ENCODE measurements at places on chromosomes 3 and 15.

DNA sequence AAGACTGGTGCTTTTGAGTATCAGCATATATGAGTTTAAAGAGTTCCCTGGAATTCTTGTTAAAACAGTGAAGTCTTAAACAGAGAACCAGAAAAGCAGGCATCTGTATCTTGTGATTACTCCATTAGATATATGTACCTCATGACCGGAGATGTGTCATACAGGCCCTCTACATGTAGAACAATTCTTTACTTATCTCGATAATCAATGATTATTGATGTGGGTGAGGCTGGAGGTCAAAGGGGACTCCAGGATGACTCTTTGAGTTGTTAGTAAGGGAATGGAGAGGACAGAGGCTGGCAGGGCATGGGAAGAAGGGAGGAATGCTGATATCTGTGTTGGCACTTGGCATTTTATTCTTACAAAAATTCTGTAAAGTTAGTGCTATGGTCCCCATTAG is 155.7 kb downstream of the GAP43 start:
- no peak for DNase-seq

DNA sequence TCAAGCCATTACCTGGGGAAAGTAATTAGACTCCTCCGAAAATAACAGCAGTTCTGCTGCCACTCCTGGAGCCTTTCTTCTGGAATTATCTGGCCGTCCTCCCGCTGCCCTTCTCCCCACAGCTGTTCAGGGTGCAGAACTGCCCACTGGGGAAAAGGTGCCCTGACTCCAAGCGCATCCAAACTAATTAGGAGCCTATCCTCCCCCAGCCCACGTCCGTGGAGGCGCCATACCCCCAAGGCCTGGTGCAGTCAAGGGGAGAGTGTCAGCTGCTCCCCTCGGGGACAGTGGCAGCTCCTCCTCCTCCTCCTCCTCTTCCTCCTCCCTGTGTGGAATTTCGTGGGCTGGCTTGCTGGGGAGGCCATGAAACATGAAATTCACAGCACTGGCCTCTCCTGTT is 177.2 kb downstream of the XXYLT1 start:
- no peak for DNase-seq

- DNase-seq: peak; percentile 28
Measured at GRCh38 chr3:143070977-143071551, 48.5 kb upstream of the CHST2 start.

GRCh38 chr15:63440265-63440648 is 58.6 kb upstream of the CA12 start:
- DNase-seq: no peak

DNA sequence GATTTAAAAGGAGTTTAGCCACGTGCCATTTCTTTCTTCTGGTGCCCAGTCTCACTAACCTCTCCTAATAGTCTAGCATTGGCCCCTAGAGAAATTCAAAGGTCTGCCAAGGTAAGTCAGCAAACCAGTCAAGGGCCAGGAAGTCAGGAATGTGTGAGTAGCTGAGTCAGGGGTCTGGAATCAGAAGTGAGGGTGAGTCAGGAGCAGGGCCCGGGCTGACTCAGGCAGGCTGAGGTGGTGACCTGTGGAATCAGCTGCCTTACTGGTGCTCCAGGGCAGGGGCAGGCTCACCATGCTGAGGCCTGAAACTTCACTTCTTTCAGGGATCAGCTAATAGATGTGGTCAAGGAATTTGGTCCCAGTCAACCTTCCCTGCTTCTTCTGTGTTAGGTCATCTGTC is 105.8 kb upstream of the MYZAP start:
- DNase-seq: no peak

DNA sequence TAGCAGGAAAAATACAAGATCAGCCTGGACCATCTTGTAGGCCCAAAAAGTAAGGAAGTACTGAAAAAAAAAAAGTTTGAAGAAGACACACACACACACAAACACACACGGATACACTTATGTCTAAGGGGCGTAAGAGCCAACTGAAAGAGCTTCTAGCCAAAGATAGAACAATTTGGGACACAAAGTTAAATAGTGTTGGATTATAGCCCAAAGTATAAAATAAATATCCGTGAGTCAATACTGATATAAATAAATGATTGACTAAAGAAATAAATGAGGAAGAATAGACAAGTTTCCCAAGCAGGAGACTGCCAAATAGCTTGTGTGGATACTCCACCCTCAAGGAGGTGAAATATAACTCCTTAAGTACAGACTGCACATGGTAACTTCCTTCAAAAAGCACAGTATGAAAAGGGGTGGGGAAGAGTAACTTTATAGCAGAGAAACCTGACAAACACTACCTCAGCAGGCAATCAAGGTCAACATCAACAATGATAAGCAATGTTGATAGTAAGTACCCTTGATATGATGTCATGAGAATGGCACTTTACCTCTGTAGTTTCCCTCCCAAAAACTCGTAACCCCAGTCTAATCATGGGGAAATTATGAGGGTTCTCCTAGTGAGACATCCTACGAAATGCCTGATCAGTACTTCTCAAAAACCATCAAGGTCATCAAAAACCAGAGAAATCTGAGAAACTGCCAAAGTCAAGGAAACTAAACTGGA is 187.3 kb upstream of the ATP11B start:
- DNase-seq: no peak

- no peak for DNase-seq
Measured at GRCh38 chr3:29690686-29691353, 409.9 kb downstream of the RBMS3 start.

DNA sequence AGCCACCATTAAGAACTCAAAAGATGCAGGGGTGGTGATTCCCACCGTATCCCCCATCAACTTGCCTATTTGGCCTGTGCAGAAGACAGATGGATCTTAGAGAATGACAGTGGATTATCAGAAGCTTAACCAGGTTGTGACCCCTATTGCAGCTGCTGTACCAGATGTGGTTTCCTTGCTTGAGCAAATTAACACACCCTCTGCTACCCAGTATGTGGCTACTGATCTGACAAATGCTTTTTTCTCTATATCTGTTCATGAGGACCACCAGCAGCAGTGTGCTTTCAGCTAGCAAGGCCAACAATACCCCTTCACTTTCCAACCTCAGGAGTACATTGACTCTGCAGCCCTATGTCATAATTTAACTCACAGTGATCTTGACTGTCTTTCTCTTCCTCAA is 8.6 kb upstream of the MCF2L2 start:
- DNase-seq: peak; percentile 97

GRCh38 chr15:41671656-41672648 is 11.7 kb downstream of the MGA start:
- peak; percentile 74 for DNase-seq

DNA sequence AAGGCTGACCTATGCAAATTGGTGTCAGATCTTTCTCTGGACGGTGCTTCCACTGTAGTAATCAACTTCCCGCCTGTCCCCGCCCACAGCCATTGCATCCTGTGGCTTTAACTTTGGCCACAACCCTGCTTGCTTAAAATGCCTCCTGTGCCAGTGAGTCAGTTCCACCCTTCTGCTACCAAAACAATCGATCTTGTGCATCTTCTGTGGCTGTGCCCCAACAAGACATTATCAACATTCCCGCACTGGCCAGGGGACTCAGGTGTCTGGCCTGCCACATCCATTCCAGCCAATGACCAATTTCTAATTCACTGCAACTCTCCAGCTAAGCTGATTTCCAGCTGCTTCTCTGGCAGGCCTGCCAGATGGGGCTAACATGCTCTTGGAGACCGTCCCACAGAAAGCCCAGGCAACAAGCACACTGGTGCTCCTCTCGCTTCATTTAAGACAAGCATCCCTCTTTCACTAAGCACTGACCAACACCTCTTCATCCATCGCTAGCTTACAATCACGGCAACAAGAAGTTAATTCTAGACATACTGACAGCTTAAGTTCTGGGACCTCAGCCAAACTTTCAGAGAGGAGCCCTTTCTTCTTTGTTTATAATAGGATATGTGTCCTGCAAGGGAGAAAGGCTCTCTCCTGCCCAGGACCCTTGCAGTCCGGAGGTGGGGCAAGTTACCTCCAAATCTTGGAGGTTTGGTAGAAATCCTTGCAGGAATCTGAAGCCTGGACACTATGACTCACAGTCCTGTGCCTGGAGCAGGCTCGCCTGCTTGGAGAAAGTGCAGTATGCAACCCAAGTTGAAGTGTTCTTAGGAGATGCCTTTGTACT is 6.7 kb downstream of the CA12 start:
- DNase-seq: peak; percentile 73

- no peak for DNase-seq
Measured at GRCh38 chr3:42608581-42608980, 8.1 kb downstream of the NKTR start.

DNA sequence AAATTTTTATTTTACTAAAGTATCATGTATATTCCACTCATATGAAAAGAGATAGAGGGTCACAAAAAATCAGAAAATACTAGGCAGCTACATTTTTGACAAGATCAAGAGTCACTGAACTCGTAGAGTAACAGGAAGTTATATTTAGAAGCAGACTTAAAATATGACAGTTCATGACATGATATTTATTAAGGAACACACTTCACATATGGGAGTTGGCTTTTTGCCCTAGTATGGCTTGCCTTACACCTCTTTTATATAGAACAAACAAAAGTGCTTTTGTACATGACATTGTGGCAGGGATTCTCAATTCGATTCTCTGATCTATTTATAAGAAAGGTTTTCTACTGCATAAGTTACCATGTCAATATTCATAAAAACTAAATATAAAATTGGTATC is 80.1 kb upstream of the GBE1 start:
- DNase-seq: no peak

- DNase-seq: peak; percentile 19
Measured at GRCh38 chr3:149010504-149010951, 19.2 kb downstream of the GYG1 start.

GRCh38 chr15:94240480-94240879 is 9.1 kb downstream of the MCTP2 start:
- no peak for DNase-seq

- DNase-seq: no peak
Measured at GRCh38 chr15:57440799-57441198, 64.5 kb downstream of the CGNL1 start.

- no peak for DNase-seq
Measured at GRCh38 chr3:98058244-98058960, 23.3 kb upstream of the GABRR3 start.

GRCh38 chr3:71566776-71567175 is 16.8 kb downstream of the FOXP1 start:
- no peak for DNase-seq

DNA sequence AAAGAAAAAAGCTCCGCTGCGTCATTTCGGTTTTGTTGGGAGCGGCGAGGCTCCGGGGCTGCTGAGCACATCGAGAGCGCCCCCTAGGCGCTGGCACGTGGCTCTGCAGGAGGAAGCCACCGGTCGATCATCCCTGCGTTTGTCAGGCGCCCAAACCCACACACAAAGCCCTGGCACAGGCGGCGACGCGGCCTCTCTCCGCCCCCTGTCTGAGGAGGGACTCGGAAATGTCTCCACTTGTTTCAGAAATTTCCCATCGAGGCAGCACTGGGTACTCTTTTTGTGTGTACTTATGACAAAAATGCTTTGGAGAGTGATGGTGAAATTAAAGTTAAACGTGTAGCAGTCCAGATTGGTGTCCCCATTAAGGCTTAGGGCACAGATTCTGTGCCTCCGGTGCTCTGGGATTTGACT is 407.3 kb upstream of the ONECUT1 start:
- DNase-seq: peak; percentile 85

DNA sequence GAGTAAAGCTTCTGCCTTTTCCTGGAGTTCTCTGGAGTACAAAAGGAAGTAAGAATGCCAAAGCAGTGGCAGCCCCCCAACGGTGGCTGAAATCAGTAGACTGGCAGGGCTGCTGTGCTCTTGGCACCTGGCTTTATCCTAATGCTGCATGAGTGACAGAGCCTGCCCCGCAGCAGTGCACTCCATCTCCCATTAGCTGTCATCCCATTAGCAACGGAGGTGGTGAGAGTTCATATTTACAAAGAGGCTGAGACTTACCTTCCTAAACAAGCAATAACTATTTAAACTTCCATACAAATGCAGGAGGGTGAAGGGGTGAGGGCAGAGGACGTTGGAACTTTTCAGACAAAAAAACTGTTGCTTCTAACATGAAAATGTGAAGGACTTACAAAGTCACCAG is 51.9 kb downstream of the SERPINI1 start:
- peak; percentile 85 for DNase-seq

DNA sequence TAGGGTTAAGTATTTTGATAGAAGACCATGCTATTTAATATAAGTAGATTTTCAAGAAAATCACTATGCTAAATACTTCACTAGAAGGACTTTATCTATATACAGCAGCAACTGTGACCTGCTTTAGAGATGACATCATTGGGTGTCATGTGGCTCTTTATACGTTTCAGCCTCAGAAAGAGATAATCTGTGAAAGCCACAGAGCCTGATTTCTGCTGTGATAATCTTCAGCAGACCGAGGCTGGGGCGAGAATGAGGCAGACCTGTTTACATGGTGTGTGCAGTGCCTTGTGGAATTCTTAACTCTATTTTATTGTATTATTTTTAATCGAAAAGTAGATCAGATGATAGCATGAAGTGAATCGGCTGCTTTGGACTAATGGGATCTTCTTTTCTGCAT is 471.2 kb downstream of the MFSD1 start:
- peak; percentile 78 for DNase-seq

GRCh38 chr3:195064300-195064931 is 206.5 kb downstream of the XXYLT1 start:
- DNase-seq: no peak

- DNase-seq: peak; percentile 9
Measured at GRCh38 chr3:43285644-43286043, 696 bp upstream of the SNRK start.
